ENCODE measurements at places on chromosomes 2 and 18. TPM values are rescaled to one million over a fixed set of nuclear protein-coding genes. Genes with fewer than 3 reads are reported as not detected.
A peak's percentile ranks its signal among the peaks of the same experiment; 100 is the strongest.

- no peak for DNase-seq
These were observed 140.8 kb downstream of the DDX1 start for GRCh38 chr2:15732341-15733077.

GRCh38 chr2:175064797-175065196 lies 59.6 kb upstream of the CHN1 start:
- no peak for DNase-seq

- DNase-seq, result no peak
These were observed 90.7 kb upstream of the CTDP1 start for GRCh38 chr18:79588636-79589481.

Gene EVX2
- total RNA-seq, result not detected

DNA sequence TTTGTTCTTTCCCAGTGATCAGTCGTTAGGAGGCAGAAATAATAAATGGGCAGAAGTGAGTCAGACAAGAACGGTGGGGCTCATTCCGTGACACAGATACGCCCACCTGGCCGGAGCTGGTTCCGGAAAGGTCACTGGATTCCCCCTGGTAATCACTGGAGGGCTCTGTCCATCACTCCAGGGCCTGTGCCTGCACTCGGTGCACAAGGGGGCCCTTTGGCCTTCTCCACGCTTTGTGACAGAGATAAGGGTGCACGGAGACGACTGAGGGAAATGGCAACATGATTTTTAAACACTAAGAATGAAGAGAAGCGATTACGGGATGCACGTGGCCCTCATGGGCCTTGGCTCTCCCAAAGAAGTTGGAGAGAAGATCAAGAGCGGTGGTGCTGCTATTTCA lies 84.4 kb downstream of the PTGR3 start:
- DNase-seq, result no peak

Gene SPP2
- not detected for total RNA-seq

Gene HRH4
- 0.22 TPM for total RNA-seq

GRCh38 chr18:78805840-78806239 lies 173.8 kb upstream of the SALL3 start:
- no peak for DNase-seq

GRCh38 chr18:12422936-12423335 lies 15.2 kb downstream of the PRELID3A start:
- DNase-seq, result no peak

DNA sequence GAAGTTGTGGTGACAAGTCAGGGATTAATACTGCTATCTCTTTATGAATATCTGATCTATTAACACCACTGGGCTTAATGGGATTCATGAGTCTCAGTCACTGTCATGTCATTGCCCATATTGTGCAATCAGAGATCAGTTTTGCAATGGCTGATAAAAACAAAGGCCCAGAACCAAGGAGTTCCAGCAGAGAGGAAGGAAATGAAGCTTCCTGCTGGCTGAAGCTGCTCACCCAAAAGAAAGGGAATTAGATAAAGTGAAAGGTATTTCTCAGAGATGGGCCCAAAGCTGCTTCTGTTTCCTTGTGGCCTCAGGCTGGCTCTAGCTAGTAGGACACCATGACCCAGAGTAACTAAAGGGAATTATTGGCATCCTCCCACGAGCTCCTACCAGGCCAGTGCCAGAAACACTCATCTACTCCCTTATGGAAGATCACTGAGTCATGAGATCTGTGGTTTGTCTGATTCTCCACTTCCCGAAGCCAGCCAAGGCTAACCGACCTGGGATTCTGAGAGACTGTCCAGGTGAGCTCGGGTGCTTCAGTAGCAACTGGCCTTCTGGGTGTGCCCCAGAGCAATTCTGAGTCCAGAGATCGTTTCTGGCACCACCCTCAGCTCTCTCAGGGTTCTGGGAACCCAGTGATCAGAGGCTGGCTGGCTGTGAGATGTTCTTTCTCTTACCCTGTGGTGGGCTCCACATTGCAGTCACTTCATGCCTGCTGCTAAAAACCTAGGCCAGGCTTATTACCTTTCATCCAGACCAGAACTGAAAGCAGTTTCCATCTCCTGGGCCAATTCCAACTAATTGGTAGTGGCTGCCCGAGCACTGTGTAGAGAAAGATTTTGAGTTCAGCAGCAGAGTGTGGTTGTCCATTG lies 129.5 kb upstream of the PELI1 start:
- peak; percentile 62 for DNase-seq

All from CD4-positive, alpha-beta T cell (primary cell).